ENCODE measurements at places on chromosomes 1 and 21.

GRCh38 chr1:82227306-82228095, 426.8 kb downstream of the ADGRL2 start:
- no peak for DNase-seq

GRCh38 chr1:193181536-193181935, 4.9 kb downstream of the B3GALT2 start:
- no peak for DNase-seq

DNA sequence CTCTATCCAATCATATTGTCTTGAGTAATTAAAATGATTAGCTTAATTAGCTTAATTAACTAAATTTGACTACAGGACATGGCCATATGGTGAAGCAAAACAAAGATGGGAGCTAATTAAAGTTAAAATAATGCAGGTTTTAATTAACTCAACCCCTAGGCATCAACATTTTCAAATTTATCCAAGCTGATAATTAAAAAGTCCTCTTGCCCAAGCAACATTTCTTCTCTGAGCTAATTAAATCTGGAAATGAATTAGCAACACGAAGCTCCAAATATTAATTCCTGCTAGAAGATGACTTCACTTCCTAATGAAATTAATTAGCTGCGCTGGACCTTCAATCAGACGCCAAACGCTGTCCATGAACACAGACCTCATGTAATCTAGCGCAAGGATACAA, 27.9 kb downstream of the LMO4 start:
- no peak for DNase-seq

GRCh38 chr1:47188791-47189785, 748 bp downstream of the PDZK1IP1 start:
- DNase-seq, result no peak

- DNase-seq, result no peak
Measured at GRCh38 chr1:183675381-183675780, 22.3 kb upstream of the APOBEC4 start.

- DNase-seq, result no peak
Measured at GRCh38 chr1:109249654-109250401, 489 bp downstream of the CELSR2 start.

DNA sequence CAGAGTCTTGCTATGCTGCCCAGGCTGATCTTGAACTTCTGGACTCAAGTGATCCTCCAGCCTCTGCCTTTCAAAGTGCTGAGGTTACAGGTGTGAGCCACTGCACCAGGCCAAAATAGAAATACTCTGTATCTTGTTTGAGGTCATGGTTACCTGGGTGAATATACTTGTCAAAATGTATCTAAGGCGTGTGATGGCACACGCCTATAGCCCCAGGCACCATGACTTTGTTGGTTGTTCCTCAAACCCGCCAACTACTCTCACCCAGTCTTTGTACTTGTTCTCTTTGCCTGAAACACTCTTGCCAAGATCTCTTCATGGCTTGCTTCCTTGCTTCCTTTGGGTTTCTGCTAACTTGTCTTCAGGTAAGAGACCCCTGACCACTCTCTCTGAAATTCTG, 38.0 kb upstream of the RGS5 start:
- no peak for DNase-seq

DNA sequence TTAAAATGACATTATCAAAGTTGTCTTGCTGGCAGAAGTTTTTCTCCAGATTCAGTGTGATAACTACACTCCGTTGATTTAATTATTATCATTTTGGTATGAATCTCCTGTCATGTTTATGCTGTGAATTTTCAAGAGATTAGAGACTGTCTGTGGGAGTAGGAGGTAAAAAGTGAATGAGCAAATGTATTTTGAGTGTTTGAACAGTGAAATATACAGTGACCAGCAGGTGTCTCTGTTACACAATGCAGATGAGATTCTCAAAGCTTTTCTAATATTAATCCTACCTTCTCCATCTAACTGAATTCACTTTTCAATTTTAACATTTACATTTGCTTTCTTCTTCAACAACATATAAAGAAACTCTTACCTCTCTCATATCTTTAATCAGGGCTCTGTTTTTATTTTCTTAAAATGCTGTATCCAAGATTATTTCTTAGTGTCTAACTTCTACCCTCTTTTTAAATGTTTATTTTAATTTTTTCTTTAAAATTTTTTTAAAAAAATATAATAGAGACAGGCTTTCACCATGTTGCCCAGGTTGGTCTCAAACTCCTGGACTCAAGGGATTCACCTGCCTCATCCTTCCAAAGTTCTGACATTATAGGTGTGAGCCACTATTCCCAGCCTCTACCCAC, 20.9 kb upstream of the HSPA13 start:
- peak; percentile 42 for DNase-seq

GRCh38 chr1:47781171-47781959, 215.8 kb downstream of the TRABD2B start:
- no peak for DNase-seq
